Transverse colon (tissue), 4 donors: ENCODE measurements at places on chromosomes 12 and 14.

GRCh38 chr14:78605897-78606500, 435.8 kb downstream of the NRXN3 start:
- no peaks in the 10 kb centered on the region for H3K36me3 ChIP-seq
- no peak overlapping the region for H3K4me3 ChIP-seq
- H3K27me3 ChIP-seq = no peaks in the 10 kb centered on the region
- no peak overlapping the region for H3K27ac ChIP-seq
- H3K4me1 ChIP-seq = peaks cover 15% of the 10 kb centered on the region
- DNase-seq = no peak

DNA sequence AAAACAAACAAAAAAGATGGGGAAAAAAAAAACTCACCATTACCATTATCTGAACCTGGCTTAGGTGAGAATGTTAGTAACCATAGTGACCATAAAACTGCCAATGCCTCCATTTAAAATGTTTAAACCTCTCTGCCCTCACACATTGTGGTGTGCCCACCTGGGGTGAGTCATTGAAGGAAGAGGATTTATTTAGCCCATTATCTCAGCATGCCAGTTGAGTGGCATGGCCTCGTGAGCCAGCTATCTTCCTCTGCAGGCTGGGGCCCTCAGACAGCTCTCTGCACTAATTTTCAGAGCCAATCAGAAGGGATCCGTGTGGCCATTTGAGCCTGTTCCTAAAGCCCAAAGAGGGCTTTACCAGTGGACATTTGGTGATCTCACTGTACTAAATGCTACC, 81.8 kb upstream of the CCDC198 start:
- H3K27ac ChIP-seq = no peak overlapping the region
- no peaks in the 10 kb centered on the region for H3K36me3 ChIP-seq
- no peaks in the 10 kb centered on the region for H3K4me1 ChIP-seq
- H3K27me3 ChIP-seq = no peaks in the 10 kb centered on the region
- no peak overlapping the region for H3K4me3 ChIP-seq

- H3K36me3 ChIP-seq = no peaks in the 10 kb centered on the region
- H3K27ac ChIP-seq = peak within 1 kb of the TSS; percentile 90
- peaks cover 36% of the 10 kb centered on the region for H3K4me1 ChIP-seq
- H3K4me3 ChIP-seq = peak within 1 kb of the TSS; percentile 76
These were observed at the start of gene SYNE3 for GRCh38 chr14:95516554-95517181. SYNE3 (minus strand) TSS chr14:95516650; CDS start chr14:95475821, 40,829 bp downstream.

DNA sequence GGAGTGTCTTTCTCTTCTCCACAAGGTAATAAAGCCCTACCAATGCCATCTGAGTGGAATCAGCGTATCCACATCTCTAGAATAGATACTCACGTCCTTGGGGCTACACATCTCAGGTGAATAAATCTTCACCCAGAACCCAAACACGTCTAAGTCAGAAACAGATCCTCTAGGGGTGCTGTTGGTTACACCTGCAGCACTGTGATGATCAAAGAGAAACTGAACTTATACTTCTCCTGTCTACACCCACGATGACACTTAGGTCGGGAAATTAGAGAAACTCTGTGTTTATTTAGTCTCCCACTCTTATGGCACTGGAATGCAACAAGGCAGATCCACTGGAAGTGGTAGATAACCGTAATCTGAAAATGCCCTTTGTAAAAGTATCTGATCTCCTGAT, 46.2 kb downstream of the WIF1 start:
- peaks cover 9% of the 10 kb centered on the region for H3K27me3 ChIP-seq
- H3K4me3 ChIP-seq = no peak overlapping the region
- no peak overlapping the region for H3K27ac ChIP-seq

DNA sequence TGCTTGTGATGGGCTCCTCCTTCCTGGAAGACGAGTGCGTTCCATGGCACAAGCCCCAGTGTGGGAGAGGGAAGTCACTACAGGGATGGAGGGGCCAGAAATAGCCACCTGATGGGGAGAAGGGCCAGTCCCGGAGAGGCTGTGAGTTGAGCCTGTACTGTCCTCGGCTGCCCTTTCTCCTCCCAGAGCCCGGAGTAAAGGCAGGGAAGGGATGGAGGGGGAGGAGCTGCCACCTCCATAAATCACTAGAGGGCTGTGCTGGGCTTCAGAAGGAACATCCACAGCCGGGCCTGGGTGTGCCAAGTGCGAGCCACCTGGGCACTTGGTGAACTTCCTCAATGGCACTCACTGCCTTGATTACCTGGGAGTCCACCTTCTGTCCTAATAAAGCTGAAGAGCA, 110.1 kb downstream of the RBM19 start:
- DNase-seq = no peak
- no peak overlapping the region for H3K4me3 ChIP-seq
- no peaks in the 10 kb centered on the region for H3K36me3 ChIP-seq

GRCh38 chr14:54737132-54737711, 165.4 kb downstream of the GCH1 start:
- no peaks in the 10 kb centered on the region for H3K27me3 ChIP-seq
- no peaks in the 10 kb centered on the region for H3K4me1 ChIP-seq
- no peak for DNase-seq

- no peak overlapping the region for H3K27ac ChIP-seq
- no peak for DNase-seq
- H3K27me3 ChIP-seq = no peaks in the 10 kb centered on the region
- H3K4me3 ChIP-seq = no peak overlapping the region
- peaks cover 18% of the 10 kb centered on the region for H3K4me1 ChIP-seq
- no peaks in the 10 kb centered on the region for H3K36me3 ChIP-seq
These were observed 177.9 kb downstream of the TSPAN9 start for GRCh38 chr12:3255057-3255456.

- DNase-seq = no peak
- no peaks in the 10 kb centered on the region for H3K4me1 ChIP-seq
- H3K27ac ChIP-seq = no peak overlapping the region
- H3K4me3 ChIP-seq = no peak overlapping the region
- H3K36me3 ChIP-seq = no peaks in the 10 kb centered on the region
- H3K27me3 ChIP-seq = no peaks in the 10 kb centered on the region
These were observed 8.3 kb upstream of the ERBB3 start for GRCh38 chr12:56071648-56072047.
